Brain (organoid and tissue), 16 donors: ENCODE measurements at places on chromosomes 2 and 18. TPM values are rescaled to one million over a fixed set of nuclear protein-coding genes. Genes with fewer than 3 reads are reported as not detected.

PXDN gene
- 6.9 TPM for polyA plus RNA-seq

BCL11A gene
- polyA plus RNA-seq: 22.7 TPM

PDCD1 gene
- polyA plus RNA-seq: 0.20 TPM

UGT1A8 gene
- not detected for polyA plus RNA-seq

AUP1 gene
- 77.9 TPM for polyA plus RNA-seq

CREG2 gene
- polyA plus RNA-seq: 3.8 TPM

TBR1 gene
- polyA plus RNA-seq: 9.4 TPM

SERTAD2 gene
- polyA plus RNA-seq: 3.1 TPM

TTC27 gene
- 4.6 TPM for polyA plus RNA-seq

CYP27A1 gene
- polyA plus RNA-seq: 56.6 TPM

BOLL gene
- polyA plus RNA-seq: not detected

TLX2 gene
- polyA plus RNA-seq: 0.20 TPM

CCDC102B gene
- 3.0 TPM for polyA plus RNA-seq

GALR1 gene
- 0.10 TPM for polyA plus RNA-seq
